ENCODE measurements at places on chromosomes 16 and 17. TPM values are rescaled to one million over a fixed set of nuclear protein-coding genes. Genes with fewer than 3 reads are reported as not detected.

DNA sequence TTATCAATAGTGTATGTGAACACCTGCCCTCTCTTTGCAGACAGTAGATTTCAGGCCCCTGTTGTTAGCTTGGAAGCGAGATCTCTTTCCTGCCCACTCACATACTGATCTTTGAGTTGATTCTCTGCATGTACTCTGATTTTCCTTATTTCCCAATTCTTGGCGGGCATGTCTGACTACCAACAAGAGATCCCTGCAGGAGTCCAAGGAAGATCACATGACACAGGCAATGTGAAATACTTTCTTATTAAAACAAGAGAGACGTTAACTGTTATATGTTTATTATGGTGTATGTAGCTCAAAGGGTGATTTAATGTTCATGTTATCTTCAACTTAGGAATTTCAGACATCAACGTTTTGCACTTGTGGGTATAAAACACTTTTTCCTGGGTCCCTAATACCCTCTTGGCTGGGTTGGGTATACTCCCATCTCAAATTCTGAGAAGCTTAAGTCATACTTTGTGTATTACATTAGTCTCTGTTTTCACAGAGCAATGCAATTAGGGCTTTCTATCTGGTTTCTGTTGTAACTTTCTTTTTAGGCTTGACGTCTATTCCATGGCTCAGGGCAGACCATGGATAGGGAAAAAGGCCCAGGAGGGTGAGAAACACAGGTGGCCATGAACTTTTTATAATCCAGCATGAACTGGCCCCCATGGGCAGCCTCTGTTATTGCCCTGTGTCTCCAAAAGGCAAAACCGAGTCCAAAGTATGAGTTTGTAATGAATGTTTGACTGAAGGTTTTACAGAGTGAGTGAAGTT lies 32.2 kb downstream of the HSD17B2 start:
- no peaks in the 10 kb centered on the region for H3K27me3 ChIP-seq
- no peaks in the 10 kb centered on the region for H3K36me3 ChIP-seq
- H3K4me1 ChIP-seq: peaks cover 5% of the 10 kb centered on the region
- peak; percentile 7 for DNase-seq
- no peak overlapping the region for H3K27ac ChIP-seq

The SMPD3 gene
- 0.34 TPM for total RNA-seq

The PGAP6 gene
- total RNA-seq: 86.3 TPM

The SLC5A11 gene
- total RNA-seq: not detected

DNA sequence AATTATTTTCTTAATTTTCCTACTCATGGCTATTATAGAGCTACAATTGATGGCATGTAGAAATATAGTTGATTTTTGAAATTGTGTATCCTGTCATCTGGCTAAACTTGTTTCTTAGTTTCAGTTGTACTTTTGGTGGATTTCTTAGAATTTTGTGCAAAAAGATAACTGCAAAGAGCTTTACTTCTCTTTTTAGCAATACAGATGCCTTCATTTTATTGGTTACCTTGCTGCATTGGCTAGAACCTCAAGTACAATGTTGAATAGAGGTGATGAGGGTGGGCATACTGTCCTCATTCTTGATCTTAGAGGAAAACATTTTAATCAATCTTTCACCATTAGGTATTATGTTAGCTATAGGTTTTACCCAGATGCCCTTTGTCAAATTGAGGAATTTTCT lies 67.9 kb downstream of the METRNL start:
- no peak overlapping the region for H3K27ac ChIP-seq
- peaks cover 15% of the 10 kb centered on the region for H3K4me1 ChIP-seq
- H3K27me3 ChIP-seq: peaks cover 13% of the 10 kb centered on the region

DNA sequence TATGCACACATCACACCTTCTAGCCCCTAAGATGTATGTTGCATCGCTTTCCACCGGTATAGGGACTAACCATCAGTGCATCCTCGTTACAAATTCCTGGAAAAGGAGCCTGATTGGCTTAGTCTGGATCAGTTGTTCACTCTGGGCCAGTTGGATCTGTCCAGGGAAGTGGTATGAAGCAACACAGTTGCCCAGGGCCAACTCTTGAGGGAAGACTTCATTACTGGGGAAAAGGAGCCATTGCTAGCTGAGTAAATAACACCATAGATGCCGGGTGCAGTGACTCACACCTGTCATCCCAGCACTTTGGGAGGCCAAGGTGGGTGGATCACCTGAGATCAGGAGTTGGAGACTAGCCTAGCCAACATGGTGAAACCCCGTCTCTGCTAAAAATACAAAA lies 275.2 kb upstream of the RBFOX1 start:
- no peaks in the 10 kb centered on the region for H3K36me3 ChIP-seq
- H3K4me3 ChIP-seq: no peak overlapping the region
- DNase-seq: no peak
- H3K27me3 ChIP-seq: no peaks in the 10 kb centered on the region

DNA sequence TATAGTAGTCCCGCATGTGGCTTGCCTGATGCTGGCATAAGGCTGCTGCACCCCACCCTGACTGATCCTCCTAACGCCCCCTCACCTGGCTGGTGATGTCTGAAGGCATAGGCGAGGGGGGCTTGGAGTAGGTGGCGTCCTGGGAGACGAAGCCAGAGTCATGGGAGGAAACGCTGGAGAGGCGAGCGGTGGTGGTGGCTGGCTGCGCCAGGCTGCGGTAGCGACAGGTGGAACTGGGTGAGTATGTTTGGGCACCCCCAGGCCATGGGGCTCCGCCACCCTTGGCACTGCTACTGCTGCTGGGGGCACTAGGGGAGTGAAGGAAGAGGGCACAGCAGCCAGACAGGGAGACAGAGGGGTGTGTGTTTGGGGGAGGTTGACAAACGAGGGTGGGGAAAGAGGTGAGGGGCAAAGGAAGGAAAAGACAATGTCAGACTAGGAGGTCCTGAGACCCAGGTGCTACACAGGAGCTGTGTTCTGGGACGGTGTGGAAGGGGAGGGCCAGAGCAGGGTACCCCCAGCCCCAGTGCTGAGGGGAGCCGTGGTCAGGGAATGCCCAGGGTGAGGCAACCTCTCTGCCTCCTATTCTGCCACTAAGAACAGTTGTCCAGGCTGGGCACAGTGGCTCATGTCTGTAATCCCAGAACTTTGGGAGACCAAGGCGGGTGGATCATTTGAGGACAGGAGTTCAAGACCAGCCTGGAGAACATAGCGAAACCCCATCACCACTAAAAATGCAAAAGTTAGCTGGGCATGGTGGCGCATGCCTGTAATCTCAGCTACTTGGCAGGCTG lies 11.4 kb downstream of the MTSS2 start:
- peaks cover 17% of the 10 kb centered on the region for H3K36me3 ChIP-seq
- no peaks in the 10 kb centered on the region for H3K27me3 ChIP-seq

DNA sequence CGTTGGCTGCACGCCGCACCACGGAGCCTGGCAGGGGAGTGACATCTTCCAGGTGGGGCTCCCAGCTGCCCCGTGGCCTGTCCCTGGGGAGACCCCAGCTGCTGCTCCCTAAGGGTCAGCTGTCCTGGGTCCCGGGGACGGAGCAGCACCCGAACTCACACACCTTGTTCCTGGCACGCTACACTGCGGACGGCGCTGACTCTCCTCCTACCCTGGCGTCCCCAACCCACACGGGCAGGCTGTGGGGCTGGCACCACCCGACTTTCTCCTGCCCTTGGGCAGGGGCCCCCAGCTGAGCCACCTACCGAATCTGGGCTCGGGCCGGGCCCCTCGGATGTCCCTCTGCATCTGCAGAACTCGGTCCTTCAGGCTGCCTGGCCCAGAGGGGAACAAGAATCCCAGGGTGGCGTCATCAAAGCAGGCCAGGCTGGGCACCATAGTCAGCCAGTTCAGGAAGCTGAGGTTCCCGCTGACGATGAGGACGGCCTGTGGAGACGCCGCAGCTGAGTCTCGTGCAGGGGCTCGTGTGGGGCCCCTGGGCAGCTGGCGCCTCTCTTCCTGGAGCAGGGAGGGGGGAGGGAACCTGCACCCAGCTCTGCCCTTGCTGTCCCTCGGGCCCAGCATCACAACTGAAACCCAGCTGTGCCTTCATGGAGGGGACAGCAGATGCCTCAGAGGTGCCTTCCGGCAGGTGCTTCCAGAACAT lies 70.5 kb upstream of the GNG13 start:
- no peaks in the 10 kb centered on the region for H3K36me3 ChIP-seq
- H3K27me3 ChIP-seq: no peaks in the 10 kb centered on the region
- H3K4me1 ChIP-seq: no peaks in the 10 kb centered on the region
- no peak overlapping the region for H3K4me3 ChIP-seq

The CCL1 gene
- total RNA-seq: not detected

The TP53TG3B gene
- total RNA-seq: not detected

The ABAT gene
- 22.8 TPM for total RNA-seq

GRCh38 chr17:64323774-64324173 lies 60.7 kb upstream of the TEX2 start:
- H3K27ac ChIP-seq: no peak overlapping the region
- DNase-seq: no peak
- no peaks in the 10 kb centered on the region for H3K4me1 ChIP-seq
- peaks cover 25% of the 10 kb centered on the region for H3K27me3 ChIP-seq

The SMG1 gene
- total RNA-seq: 97.4 TPM

DNA sequence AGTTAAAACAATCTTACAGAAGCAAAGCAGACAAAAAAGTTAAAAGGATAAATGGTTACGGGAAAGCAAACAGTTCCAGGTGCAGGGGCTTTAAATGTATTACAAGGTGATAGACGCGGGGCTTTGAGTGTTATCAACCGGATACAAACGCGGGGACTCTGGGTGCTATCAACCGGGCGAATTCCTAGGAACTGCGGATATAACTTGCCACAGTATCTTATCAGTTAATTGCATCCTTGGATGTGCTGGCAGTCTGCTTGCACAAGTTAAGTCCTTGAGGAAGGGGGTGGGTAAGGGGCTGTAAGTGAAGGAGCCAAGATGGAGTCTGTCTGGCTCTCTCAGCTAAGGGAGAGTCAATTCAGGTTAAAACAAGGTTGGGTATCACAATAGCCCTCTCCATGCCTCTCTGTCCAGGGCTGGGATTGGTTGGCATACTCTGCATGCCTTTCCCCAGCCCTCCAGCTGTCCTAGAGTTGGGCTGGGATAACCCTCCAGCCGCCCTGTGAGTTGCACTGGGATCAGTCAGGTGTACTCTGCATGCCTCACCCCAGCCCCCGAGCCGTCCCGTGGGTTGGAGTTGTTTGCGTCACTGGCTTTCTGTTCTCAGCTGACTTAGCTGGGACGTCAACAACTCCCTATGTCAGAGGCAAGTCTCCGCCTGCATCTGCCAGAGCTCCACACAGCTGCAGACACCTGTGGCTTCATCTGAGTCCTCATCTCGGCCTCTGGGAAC lies 40.9 kb downstream of the TMEM235 start:
- H3K4me3 ChIP-seq: no peak overlapping the region
- no peaks in the 10 kb centered on the region for H3K36me3 ChIP-seq
- H3K27ac ChIP-seq: no peak overlapping the region
- H3K4me1 ChIP-seq: peaks cover 8% of the 10 kb centered on the region
- peaks cover 22% of the 10 kb centered on the region for H3K27me3 ChIP-seq
- DNase-seq: peak; percentile 40

DNA sequence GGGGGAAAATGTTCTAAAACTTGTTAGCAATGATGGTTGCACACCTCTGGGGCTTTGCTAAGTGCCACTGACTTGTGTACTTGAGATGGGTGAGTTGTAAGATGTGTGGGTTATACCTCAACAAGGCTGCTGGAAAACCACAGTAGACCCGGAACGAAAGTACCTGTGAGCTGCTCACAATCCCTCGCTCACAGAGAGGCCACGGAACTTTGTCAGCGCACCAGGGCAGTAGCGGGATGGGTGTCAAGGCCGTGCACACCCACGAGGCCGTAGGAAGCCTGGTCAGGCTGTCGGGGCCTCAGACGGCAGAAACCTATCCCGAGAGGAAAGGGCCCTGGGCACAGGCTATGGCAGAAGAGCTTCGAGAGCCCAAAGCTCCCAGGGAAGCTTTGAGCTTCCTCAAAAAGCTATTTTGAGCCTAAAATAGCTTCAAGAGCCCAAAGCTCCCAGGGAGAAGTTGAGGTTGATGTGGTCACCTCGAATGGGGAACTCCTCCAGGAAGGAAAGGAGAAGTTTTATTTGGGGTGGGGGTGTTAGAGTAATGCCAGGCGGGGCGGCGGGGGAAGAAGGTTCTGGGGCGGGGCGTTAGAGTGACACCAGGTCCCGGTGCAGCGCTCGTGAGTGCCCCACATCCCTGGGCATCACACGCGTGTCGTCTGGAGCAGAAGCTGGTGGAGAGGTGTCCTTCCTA lies 19.0 kb downstream of the CBFA2T3 start:
- DNase-seq: no peak
- no peaks in the 10 kb centered on the region for H3K36me3 ChIP-seq
- peaks cover 14% of the 10 kb centered on the region for H3K27me3 ChIP-seq

- H3K36me3 ChIP-seq: no peaks in the 10 kb centered on the region
- H3K4me3 ChIP-seq: no peak overlapping the region
- H3K4me1 ChIP-seq: no peaks in the 10 kb centered on the region
- no peak overlapping the region for H3K27ac ChIP-seq
- peaks cover 8% of the 10 kb centered on the region for H3K27me3 ChIP-seq
- DNase-seq: no peak
These were observed 178.6 kb downstream of the WWOX start for GRCh38 chr16:78278056-78278450.

DNA sequence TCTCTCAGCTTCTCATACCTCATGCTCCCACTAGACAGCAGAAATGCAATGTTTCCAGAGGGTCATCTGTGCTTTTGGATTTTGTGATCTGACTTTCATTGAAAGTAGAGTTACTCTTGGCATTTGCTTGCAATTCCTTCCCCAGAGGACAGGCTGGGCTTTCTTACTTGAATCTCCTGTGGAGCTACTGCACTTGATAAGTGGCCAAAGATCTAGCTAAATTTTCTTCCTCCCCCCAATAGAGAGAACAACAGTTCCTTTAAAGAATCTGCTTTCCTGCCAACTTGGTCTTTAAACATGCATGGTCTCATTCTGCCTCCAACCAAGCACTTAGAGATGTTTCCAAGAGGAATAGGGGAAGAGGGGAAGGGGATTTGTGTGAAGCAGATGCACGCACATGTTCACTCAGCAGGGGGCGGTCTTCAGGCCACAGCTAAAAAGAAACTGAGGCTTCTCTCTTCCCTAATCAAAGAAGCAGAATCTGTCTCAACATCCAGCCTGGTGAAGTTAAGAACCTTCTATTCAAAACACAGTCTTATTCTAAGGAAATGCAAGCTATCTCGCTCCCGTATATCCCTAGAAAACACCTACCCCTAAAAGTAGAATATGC lies 229.6 kb downstream of the ZFHX3 start:
- DNase-seq: peak; percentile 6
- H3K4me1 ChIP-seq: peaks cover 8% of the 10 kb centered on the region
- no peaks in the 10 kb centered on the region for H3K36me3 ChIP-seq

DNA sequence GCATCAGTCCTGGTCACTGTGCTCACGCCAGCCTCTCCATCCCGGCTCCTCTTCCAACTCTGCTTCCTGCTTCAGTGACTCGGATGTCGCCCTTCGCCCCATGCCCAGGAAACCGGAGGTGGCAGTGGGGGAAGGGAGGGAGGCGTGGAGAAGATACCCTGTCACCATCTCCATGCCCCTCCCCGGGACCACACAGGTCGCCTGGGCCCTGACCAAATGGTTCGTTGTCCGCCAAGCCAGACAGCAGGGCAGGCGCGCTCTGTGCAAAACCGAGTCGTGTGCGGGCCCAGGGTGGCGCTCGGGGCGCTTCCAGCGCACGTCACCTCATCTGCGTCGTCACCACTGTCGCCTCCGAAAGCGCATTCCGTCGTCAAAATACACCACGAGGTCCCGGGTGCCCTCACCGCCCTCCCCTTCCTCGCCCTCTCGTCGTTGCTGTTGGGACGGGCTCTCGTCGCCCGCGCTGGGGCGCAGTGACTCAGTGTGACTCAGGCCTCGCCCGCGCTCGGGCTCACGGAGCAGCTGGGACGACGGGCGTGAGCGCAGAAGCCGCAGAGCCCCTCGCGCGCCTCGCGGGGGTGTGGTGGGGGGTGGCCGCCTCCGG lies 39.2 kb downstream of the ZNF778 start:
- peak; percentile 32 for DNase-seq
- no peaks in the 10 kb centered on the region for H3K36me3 ChIP-seq
- H3K27me3 ChIP-seq: no peaks in the 10 kb centered on the region
- H3K27ac ChIP-seq: no peak overlapping the region
